Endothelial cell of umbilical vein (primary cell): ENCODE measurements at places on chromosomes 7 and 10. TPM values are rescaled to one million over a fixed set of nuclear protein-coding genes. Genes with fewer than 3 reads are reported as not detected.

Gene GATA3
- polyA plus RNA-seq, result 7.2 and 9.3 TPM in 2 replicates

Gene PSD
- polyA plus RNA-seq, result 0.08 and 0.10 TPM in 2 replicates

- no peaks in the 10 kb centered on the region for H3K4me1 ChIP-seq
- no peak overlapping the region for H3K27ac ChIP-seq
- H3K36me3 ChIP-seq, result no peaks in the 10 kb centered on the region
- no peak for DNase-seq
Measured at GRCh38 chr7:87082675-87083074, 23.2 kb upstream of the ELAPOR2 start.

GRCh38 chr10:72976886-72977285, 22.3 kb upstream of the PLA2G12B start:
- H3K4me3 ChIP-seq, result no peak overlapping the region
- H3K4me1 ChIP-seq, result no peaks in the 10 kb centered on the region
- H3K36me3 ChIP-seq, result no peaks in the 10 kb centered on the region

DNA sequence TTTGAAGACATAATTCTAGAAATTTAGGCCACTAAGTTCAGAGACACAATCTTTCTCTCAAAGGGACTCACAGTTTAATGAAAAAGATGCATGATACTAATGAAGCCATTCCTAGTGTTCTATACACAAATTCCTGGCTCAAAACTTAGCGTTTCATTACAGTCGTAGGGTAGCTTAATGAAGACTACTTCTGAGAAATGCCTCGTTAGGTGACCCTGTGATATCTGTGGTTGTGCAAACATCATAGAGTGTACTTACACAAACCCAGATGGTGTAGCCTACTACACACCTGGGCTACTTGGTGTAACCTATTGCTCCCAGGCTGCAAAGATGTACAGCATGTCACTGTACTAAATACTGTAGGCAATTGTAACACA, 488 bp upstream of the CHCHD3 start:
- peaks cover 14% of the 10 kb centered on the region for H3K4me1 ChIP-seq
- H3K27ac ChIP-seq, result no peak overlapping the region
- no peaks in the 10 kb centered on the region for H3K36me3 ChIP-seq
- DNase-seq, result no peak
- no peaks in the 10 kb centered on the region for H3K27me3 ChIP-seq

- H3K4me1 ChIP-seq, result no peaks in the 10 kb centered on the region
- H3K4me3 ChIP-seq, result no peak overlapping the region
- no peak overlapping the region for H3K27ac ChIP-seq
- no peaks in the 10 kb centered on the region for H3K36me3 ChIP-seq
- H3K27me3 ChIP-seq, result no peaks in the 10 kb centered on the region
Measured at GRCh38 chr10:131841661-131842139, 59.1 kb upstream of the PPP2R2D start.

- H3K27ac ChIP-seq, result no peak overlapping the region
- no peak overlapping the region for H3K4me3 ChIP-seq
- no peaks in the 10 kb centered on the region for H3K27me3 ChIP-seq
- no peaks in the 10 kb centered on the region for H3K4me1 ChIP-seq
Measured at GRCh38 chr7:110808361-110808760, 282.6 kb upstream of the LRRN3 start.

GRCh38 chr10:63265683-63266235, 132.6 kb downstream of the NRBF2 start:
- no peak for DNase-seq
- peaks cover 7% of the 10 kb centered on the region for H3K36me3 ChIP-seq
- H3K27me3 ChIP-seq, result no peaks in the 10 kb centered on the region
- H3K4me1 ChIP-seq, result peaks cover 30% of the 10 kb centered on the region
- H3K4me3 ChIP-seq, result peak overlapping the region; percentile 75

- no peak overlapping the region for H3K4me3 ChIP-seq
- no peaks in the 10 kb centered on the region for H3K4me1 ChIP-seq
- H3K27ac ChIP-seq, result no peak overlapping the region
- DNase-seq, result no peak
- peaks cover 2% of the 10 kb centered on the region for H3K27me3 ChIP-seq
Measured at GRCh38 chr10:78913219-78914059, 155.3 kb upstream of the ZMIZ1 start.
